ENCODE measurements at places on chromosomes 7 and 10.

DNA sequence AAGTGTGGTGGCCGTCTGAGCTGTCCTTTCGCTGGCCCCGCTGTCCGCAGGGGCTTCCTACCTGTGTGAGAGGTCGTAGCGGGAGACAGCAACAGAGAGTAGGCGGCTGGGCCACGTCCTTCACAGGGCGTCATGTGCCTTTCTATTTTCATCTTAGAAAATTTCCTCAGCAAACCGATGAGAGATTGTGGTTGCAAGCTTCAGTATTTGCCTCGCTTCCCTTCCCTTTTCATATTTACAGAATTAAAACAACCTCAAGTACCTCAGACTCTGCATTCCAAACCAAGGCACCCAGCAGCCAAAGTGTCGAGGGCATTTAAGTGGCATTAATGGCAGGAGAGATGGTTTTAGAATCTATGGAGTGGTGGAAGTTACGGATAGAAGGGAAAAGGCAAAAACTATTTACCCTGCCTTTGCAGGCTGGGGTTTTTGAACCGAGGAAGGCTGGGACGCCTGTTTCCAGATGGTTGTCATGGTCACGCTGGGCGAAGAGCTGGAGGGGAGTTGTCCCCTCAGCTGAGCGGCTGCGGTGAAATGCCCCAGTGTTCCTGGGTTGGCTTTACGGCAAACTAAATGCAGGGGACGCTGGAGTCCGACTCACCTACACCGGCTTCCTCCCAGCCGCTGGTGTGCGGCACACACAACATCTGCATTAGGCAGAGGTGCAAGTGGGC lies 41.9 kb downstream of the WIPI2 start:
- no peak for DNase-seq

- no peak for DNase-seq
These were observed 23.2 kb downstream of the PLXNA4 start for GRCh38 chr7:132553031-132553430.

- no peak for DNase-seq
These were observed 327.5 kb upstream of the ZMIZ1 start for GRCh38 chr10:78740976-78741915.

- DNase-seq = no peak
These were observed 68.9 kb downstream of the EBLN1 start for GRCh38 chr10:22148961-22149360.

DNA sequence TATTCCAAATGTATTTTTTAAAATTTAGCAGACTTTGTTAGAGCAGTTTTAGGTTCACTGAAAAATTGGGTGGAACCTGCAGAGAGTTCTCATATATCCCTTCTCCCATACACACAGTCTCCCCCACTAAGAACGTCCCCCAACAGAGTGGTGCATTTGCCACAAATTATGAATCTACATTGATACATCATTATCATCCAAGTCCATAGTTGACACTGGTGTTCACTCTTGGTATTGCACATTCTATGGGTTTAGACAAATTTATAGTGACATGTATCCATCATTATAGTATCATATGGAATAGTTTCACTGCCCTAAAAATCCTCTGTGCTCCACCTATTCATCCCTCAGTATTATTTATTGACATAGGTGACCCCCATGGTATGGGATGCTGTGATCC lies 97.3 kb upstream of the AFAP1L2 start:
- DNase-seq = no peak

GRCh38 chr10:3323865-3324498 lies 151.4 kb upstream of the PITRM1 start:
- DNase-seq = no peak

DNA sequence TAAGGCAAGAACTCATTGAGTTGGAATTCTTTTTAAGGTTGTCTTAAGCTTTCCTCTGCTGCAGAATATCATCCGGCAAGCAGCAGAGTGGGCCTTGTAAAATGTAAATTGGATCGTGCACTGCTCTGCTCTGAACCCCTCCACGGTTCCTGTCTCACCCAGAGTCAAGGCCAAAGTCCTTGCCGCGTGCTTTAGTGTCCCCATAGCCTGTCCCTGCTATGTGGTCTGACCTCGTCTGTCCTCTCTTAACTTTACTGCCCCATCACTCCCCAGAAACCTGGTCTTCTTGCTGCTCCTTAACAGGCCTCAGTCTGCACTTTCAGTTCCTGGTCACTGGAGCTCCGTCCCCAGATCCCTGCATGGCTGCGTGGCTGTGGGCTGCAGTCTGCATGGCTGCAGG lies 121.6 kb upstream of the SDK1 start:
- no peak for DNase-seq

GRCh38 chr10:4984971-4985594 lies 18.6 kb downstream of the AKR1C2 start:
- DNase-seq = no peak

- DNase-seq = no peak
These were observed 240.5 kb downstream of the GLI3 start for GRCh38 chr7:41996381-41997035.

- no peak for DNase-seq
These were observed 16.8 kb downstream of the BBIP1 start for GRCh38 chr10:110901954-110902819.

GRCh38 chr10:89677341-89677740 lies 24.0 kb upstream of the KIF20B start:
- no peak for DNase-seq

DNA sequence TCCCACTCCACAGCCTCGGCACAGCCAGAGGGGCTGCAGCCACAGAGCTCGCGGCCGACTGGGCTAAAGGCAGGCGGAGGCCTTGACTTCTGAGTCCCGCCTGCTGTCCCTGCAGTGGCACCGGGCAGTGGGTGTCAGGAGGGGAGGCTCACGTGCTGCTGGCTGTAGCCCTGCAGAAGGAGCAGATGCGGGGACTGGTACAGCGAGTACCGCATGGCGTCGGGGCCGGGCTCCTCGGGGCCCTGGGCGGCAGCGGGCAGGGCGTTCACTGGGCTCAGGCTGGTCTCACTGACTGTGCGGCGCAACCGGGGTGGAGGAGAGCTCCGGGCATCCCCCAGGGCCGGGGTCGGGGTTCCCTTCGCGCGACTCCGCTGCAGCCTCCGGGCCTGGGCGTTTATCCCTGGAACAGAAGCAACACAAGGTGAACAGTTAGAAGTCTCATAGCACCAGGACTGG lies 25.6 kb downstream of the PAPOLB start:
- no peak for DNase-seq

DNA sequence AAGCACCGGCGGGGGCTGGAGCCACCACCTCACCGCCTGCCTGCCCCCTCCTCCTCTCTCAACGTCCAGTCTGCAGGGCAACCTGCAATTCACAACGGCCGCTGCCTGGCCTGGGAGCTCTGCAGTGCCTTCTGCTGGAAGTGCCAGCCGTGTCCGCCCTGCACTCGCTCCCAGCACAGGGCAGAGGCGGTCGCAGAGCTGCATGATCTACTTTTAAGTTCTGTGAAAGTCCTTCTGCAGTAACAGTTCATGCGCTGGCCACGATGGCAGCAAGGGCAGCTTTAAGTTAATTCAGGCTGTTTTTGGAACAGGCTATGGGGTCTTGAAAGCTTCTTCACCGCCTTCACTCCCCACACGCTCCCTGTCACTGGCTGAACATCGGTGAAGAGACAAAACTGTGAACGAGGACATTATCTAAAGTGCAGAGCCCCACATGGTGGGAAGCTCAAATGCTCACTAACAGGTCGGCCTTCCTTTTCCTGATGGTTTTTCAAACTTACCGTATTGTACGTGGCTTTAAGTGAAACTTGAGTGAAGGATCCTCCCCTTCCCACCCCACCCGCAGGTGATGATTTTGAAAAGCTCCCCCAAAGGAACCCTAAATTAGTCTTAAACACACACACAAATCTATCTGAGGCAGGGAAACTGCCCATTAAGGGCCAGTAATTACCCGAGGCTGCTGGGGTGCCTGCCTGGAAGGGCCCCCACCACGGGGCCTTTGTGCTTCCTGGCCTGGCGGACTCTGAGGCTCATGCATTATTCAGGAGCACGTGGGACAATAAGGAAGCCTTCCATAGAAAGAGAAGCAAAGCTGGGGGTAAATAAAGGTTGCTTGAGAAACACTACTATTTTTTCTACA lies 504.3 kb downstream of the DNAJB6 start:
- DNase-seq = no peak

DNA sequence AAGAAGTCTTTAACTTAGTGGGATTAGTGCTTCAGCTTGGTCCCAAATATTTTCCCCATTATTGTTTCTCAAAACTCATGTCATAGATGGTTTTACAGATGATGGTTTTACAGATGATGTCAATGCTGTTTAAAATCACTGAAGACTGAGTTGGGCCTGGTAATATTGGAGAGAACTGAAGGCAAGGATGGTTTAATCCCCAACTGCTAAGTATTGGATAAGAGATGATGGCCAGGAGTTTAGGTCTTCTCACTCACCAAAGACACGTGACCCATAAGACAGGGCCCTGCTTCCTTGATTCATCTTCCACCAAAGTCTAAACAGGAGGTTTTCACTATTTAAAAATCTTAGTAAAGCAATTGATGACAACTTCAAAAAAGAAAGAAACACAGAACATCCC lies 56.3 kb downstream of the VWA2 start:
- DNase-seq = no peak

- DNase-seq = no peak
These were observed 103.5 kb upstream of the CCDC6 start for GRCh38 chr10:60009710-60010383.

GRCh38 chr7:23467806-23468525 lies 2.3 kb downstream of the IGF2BP3 start:
- DNase-seq = no peak

- no peak for DNase-seq
These were observed 30.4 kb downstream of the LRRC4 start for GRCh38 chr7:128000854-128001265.

DNA sequence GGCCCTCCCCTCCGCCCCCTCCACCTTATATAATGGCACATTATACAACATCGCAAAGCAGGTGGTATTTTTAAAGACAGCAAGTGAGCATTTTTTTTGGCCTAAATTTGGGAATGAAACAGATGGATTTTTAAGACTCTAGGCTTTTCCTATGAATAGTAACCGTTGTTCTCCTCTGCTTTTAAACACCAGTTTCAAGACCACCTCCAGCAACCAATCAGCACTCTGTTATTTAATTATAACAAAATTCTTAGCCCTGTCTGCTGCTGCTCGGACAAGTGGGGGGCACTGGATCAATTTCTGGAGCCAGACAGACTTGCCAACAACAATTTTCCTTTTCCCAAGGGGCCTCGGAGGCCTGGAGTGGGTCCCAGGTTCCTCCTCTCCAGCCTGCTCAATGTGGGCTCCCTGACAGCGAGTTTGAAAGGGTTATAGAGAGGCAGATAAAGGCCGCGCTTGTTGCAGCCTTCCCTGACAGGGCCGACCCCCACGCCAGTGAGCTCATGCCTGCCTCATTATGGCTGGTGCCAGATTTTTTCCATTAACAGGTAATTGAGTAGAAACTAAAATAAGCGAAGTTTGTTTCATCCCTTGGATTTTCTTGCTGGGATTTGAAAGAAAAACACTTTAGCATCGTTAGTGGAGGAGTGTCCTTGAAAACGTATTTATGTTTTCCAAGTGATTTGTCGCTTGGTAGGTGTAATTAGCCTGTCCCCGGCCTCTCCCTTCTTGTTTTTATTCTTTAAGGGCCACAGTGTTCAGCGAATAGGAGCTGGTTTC lies 227.3 kb downstream of the TCF7L2 start:
- DNase-seq = no peak

DNA sequence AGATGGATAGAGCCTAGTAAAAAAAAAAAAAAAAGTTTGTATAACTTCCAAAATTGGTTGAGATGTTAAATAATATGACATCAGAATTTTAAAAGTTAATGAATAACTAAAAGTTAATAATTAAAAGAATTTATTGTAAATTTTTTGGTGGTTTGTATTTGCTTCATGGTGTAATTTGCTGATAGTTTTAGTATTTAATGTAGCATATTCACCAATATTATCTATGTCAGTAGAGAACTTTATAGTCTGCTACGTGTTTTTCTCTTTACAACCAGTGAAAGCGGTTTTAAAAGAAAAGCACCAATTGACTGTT lies 51.8 kb upstream of the STEAP4 start:
- no peak for DNase-seq

- no peak for DNase-seq
These were observed 62.1 kb upstream of the PRSS58 start for GRCh38 chr7:142319970-142320369.

DNA sequence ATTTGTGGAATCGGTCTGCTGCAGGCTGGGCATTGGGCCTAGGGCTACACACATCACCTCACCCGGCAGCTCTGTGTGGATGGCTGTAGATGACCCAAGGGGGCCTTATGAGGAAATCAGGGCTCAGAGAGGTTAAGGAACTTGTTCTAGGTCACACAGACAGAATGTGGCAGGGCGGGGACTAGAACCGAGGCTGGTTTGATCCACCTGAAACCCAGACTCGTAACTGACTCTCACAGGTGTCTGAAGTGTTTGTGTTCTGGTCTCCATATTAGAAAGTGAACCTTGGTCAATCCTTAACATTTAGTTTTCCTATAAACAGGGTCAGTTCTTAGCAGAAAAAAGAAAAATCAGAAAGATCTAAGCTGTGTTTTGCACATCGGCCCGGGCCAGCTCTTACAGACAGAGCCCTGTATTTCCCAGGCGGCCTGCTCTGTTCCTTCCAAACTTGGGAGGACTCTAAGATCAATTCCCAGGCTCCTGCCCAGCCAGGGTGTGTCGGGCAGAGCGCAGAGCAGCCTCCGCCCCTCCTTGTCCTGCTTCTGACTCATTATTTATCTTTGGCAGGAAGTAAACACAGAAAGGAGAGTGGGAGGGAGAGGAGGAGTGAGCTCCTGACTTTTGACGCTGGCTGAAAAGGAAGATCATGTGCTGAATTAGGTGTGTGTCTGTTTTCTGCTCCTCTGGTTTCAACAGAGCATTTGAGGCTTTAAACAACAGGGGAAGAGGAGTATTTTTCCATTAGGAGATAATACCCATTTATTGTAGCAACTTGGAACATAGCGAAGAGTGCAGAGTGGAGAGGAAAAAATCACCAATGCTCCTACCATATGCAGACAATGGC lies 74.1 kb downstream of the TACC2 start:
- peak; percentile 77 for DNase-seq

DNA sequence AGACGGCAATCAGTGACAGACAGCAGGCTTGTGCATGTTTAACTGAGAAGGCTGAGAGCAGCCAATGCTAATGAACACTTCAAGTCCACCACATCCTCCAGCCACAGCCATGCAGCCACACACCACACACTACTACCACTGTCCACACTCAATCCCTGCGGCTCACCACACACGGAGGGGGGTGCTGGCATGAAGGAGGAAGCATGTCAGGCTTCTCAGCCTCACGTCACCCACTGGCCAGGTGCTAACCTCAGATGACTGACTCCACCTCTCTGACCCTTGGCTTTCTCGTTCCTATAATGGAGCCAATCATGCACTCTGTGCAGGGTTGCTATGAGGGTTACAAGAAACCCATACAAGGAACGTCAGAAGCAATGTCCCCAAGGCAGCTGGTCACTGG lies 165.4 kb upstream of the RNF32 start:
- DNase-seq = no peak
